ENCODE measurements at places on chromosomes 4 and X.

DNA sequence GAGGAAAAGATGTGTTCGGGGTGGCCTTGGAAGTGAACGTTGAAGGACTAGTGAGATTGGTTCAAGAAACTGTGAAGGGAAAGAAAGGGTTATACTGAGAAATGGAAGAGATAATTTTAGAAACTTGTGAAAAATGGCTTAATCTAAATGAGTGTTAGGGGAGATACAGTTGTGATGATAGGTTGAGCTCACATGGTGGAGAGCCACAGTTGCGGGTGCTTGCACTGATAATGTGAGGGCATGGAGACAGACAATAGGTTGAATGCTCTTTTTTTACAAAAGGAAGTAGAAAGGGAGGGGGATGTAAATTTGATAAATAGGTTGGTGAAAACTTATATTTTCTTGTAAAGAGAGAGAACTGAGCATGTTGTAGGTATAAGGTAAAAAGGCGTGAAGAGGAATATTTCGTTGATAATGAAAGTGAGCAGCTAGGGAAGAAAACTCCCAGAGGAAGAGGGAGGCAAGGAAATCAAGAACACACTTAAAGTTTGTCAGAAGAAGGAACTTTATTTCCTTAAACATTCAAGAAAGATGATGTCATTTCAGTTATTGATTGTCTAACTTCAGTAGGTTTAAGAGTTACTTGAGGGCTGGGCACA is 8.2 kb downstream of the AREG start:
- DNase-seq, result no peak

DNA sequence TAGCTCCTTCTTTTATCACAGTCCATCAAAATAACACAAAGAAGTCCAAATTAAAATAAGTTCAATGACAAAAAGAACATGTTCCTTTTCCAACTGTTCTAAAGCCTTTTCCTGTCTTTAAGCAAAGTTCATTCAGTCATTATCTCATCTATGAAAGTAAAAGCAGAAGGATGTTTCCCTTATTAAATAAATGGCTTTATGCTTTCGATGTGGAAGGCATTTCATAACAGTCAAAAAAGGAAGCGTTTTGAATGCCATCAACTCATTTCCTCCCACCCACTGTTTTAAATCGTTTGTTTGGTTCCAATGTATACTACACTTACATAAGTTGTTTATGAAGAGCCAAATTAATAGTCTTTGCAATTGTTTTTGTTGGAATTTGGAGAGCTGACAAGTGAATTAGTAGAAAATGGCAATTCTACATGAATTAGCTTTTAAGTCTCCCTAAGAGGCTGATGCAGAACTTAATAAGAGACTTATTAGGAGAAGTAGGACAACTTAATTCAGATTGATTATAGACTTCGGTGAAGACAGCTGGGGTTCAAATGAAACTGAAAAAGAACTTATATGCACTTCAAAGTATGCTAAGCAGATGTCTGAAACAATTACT is 392.6 kb upstream of the FTHL17 start:
- DNase-seq, result no peak

DNA sequence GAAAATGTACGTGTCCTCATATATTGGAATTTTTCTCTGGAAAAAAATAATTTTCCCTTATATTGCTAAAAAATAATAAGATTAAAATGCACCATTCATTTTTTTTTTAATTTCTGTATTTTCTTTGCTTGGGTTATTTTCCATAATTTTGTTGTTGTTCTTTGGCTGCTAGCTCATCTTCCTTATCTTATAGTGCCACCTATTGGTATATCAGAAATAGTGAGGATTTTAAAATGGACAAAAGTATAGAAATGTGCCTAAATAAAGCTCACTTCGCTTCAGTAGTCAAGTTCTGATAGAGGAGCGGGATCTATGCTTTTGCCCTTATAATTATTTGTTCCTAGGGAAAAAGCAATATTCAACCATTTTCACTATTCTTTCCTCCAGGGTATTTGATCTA is 134.8 kb downstream of the NAP1L3 start:
- DNase-seq, result no peak

- DNase-seq, result no peak
Measured at GRCh38 chr4:121932212-121932974, 19.5 kb downstream of the TRPC3 start.
